ENCODE measurements at places on chromosomes 4 and X.

GRCh38 chrX:100296183-100296753 is 113.8 kb downstream of the PCDH19 start:
- no peak for DNase-seq

- no peak for DNase-seq
These were observed 82.4 kb upstream of the BEND4 start for GRCh38 chr4:42234817-42235216.

- no peak for DNase-seq
These were observed 1044.4 kb upstream of the DIAPH2 start for GRCh38 chrX:95640226-95640625.

DNA sequence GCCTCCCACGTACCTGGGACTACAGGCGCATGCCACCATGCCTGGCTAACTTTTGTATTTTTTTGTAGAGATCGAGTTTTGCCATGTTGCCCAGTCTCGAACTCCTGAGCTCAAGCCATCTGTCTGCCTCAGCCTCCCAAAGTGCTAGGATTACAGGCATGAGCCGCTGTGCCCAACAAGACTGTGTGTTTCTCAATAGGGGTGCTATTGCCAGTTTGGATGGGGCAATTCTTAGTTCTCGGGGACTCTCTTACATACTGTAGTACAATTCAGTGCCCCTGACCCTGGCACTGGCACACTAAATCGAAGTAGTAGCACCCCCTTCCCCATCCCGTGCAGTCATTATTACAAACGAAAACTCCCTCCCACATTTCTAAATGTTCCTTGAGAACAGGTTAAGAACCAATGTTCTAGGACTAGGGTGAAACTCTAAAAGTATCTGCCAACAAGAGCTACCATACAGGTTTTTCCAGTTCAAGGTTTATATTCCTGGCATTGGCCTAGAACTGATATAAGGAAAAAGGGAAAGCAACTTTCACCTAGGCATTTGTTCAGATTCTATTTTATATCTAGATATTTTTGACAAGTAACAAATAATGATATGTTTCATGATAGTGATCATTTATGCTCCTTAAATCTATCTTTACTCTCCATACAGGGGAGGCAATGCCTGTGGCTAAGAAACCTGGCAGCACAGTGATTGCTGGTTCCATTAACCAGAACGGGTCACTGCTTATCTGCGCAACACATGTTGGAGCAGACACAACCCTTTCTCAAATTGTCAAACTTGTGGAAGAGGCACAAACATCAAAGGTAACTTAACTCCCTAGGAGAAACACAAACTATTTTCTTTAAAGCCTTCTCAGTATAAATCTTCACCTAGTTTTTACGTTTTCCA is 50.4 kb upstream of the PGAM4 start:
- no peak for DNase-seq

GRCh38 chr4:182179751-182180150 is 63.5 kb upstream of the TENM3 start:
- DNase-seq, result no peak

GRCh38 chrX:109614951-109615350 is 10.0 kb downstream of the KCNE5 start:
- DNase-seq, result no peak

GRCh38 chrX:40079572-40079971 is 18.2 kb downstream of the BCOR start:
- no peak for DNase-seq
